Right lung (tissue), 10 donors: ENCODE measurements at places on chromosomes 5 and 9.

GRCh38 chr5:41722359-41722950 is 147.8 kb downstream of the OXCT1 start:
- DNase-seq, result no peak

GRCh38 chr5:78162253-78162862 is 132.1 kb downstream of the AP3B1 start:
- DNase-seq, result no peak

- DNase-seq, result no peak
These were observed 87.6 kb upstream of the IL33 start for GRCh38 chr9:6128030-6128429.

DNA sequence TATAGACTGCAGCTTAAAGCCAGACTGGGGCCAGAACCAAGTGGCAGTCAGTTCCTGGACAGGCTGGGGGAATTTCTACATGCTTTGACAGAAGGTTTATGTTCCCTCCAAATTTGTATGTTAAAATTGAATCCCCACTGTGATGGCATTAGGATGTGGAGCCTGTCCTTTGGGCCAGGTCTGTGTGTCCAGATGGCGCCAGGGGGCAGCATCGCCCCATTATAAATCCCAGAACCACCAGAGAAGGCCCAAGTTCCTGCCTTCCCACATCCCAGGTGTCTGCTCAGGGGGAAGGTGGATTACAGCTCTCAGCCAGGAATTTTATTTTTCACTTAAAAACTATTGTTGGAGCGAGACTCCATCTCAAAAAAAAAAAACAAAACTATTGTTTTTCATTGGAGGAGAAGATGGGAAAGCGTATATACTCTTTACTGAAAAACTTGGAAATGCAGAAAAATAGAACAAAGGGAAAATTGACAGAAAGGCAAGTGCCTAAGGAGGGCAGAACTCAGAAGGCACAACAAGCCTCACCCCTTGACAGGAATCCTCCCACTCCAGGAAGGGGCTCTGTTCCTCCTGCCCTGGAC is 5.0 kb downstream of the IL3 start:
- peak; percentile 52 for DNase-seq

- no peak for DNase-seq
These were observed 208.0 kb downstream of the PAPPA start for GRCh38 chr9:116361547-116361946.

GRCh38 chr5:116577064-116577788 is 2.6 kb upstream of the SEMA6A start:
- DNase-seq, result no peak

- DNase-seq, result no peak
These were observed 218.6 kb downstream of the TMEM38B start for GRCh38 chr9:105912863-105913516.

GRCh38 chr5:176904276-176904675 is 5.1 kb upstream of the HK3 start:
- no peak for DNase-seq
